ENCODE measurements at places on chromosomes 6 and 20. TPM values are rescaled to one million over a fixed set of nuclear protein-coding genes. Genes with fewer than 3 reads are reported as not detected.
A peak's percentile ranks its signal among the peaks of the same experiment; 100 is the strongest.

DNA sequence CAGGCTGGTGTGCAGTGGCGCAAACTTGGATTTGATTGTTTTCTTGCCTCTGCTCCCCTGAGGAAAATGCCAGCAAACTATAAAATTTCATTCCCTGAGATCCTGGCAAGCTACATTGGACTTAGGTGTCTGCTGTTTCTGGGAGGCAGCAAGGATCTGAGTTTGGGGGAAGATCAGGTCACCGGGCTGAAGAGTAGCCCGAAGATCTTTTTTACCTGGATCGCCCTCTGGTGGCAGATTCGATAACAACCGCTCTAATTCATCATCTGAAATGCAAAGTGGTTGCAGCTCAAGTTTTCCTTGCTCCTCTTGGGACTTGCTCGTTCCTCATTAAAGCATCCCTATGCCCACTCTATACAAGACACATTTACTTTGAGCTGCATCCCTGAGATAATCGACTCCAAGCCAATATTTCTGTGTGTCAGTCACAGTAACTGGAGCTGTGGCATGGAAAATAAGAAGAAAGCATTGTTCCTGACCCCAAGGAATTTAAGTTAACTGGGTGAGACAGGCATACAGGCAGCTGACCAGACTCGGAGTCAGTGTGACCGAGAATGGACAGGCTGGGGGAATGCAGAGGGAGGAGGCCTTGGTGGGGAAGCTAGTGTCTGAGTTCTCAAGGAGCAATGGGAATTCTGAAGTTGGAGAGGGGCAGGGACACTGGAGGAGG, 131.8 kb upstream of the PROKR2 start:
- no peaks in the 10 kb centered on the region for H3K36me3 ChIP-seq
- no peak overlapping the region for H3K27ac ChIP-seq
- no peaks in the 10 kb centered on the region for H3K4me1 ChIP-seq
- H3K27me3 ChIP-seq: peaks cover 22% of the 10 kb centered on the region
- no peak overlapping the region for H3K4me3 ChIP-seq

DNA sequence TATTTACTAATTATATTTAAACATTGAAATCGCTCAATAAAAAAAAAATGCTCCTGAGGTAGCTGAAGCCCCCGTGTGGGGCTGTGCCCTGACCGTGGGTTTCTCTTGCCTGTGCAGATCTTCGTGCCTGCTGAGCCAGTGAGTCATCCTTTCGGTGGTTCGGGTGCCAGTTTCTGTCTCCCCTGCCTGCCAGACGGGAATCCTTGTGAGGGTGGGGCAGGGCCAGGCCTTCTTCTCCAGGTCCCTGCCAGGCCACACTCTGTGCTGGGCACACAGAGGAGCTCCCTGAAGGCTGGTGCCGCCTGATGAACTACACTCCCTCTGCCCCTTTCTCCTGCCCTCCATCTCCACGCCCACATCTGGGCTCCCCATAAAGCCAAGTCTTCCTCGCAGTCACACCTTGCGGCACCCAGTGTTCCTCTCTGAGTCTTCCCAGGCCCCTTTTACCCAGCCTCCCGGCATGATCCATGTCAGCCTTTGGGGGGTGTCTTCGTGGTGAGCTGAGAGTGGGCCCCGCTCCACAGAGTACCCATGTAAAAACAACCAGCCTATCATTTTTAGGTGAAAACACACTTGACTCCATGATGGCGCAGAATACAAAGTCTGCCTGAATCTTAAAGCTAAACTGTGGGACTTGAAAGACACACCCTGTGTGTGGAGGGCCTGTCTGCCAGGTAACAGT, 19.3 kb downstream of the FGD2 start:
- H3K4me3 ChIP-seq: no peak overlapping the region
- DNase-seq: no peak
- H3K4me1 ChIP-seq: no peaks in the 10 kb centered on the region
- no peaks in the 10 kb centered on the region for H3K27me3 ChIP-seq
- no peaks in the 10 kb centered on the region for H3K36me3 ChIP-seq

DNA sequence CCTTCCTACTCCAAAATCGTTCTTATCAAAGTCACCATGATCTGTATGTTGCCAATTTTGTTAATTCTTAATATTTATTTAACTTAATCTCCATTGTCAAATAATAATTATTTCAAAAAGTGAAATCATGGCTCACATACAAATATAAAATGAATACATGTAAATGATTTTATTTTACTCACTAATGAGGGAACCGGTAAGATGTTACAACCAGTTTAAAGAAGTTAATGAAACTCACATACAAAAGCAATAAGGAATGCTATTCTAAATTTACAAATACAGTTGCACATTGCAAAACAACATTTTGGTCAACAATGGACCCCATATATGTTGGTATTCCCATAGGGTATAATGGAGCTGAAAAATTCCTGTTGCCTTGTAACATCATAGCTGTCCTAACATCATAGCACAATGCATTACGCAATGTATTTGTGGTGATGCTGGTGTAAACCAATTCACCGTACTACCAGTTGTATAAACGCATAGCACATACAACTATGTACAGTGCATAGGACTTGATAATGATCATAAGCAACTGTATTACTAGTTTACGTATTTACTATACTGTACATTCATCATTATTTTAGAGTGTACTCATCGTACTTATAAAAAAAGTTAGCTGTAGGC, 6.5 kb upstream of the SLC22A16 start:
- DNase-seq: no peak
- H3K27me3 ChIP-seq: no peaks in the 10 kb centered on the region
- H3K36me3 ChIP-seq: no peaks in the 10 kb centered on the region
- no peaks in the 10 kb centered on the region for H3K4me1 ChIP-seq
- no peak overlapping the region for H3K27ac ChIP-seq

DNA sequence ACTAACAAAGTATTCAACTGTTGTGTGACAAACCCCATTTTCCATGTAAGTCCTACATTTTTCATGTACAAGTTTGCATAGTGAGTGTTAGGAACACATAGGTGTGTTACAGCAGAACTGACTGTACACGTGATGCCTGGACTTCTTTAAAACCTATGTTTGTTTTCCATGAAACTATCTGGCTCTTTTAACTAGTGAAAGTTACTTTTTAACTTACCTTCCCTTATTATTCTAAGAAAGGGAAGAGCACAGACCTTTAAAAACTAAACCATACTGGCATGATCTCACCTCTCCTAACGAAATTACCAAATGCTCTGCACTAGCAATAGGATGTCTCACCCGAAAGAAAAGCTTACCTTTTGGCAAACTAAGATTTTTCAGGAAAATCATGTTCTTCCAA, 87.8 kb downstream of the CENPW start:
- H3K27me3 ChIP-seq: no peaks in the 10 kb centered on the region
- H3K36me3 ChIP-seq: no peaks in the 10 kb centered on the region
- H3K4me1 ChIP-seq: no peaks in the 10 kb centered on the region
- H3K27ac ChIP-seq: no peak overlapping the region
- no peak overlapping the region for H3K4me3 ChIP-seq

DNA sequence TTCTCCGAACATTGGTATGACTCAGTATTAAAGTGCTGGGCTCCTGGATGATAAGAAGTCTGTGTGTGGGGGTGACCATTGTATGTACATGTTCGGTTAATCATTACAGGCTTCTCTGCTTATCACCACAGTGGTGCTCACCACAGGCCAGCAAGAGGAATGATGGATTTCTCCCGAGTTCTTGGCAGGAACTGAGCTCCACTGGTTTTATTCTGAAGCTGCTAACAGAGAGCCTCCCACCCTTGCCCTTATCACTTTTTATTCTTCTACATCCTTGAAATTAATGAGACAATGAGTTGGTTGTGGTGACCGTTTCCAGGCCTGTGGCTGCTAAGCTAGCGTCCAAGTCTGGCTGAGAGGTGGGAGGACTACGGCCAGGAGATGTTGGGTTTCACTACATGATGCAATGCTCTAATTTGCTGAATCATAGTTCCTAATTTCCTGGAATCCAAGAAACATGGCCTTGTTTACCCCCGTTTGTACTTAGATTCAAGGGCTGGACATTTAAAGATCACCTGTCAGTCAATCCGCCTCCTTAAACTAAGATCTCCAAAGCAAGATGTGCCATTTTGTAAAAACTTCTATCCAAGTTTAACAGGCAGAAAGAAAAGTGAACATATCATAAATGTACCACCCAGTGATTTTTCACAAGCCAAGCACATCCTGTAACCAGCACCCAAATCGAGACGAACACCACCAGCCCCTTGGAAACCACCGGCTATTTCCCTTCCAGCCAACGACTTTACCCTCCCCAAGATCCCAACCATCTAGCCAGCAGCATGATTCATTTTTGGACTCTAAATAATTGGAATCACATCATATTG, 172.5 kb downstream of the FOXA2 start:
- no peaks in the 10 kb centered on the region for H3K36me3 ChIP-seq
- DNase-seq: no peak
- no peak overlapping the region for H3K27ac ChIP-seq
- peaks cover 22% of the 10 kb centered on the region for H3K27me3 ChIP-seq
- H3K4me3 ChIP-seq: no peak overlapping the region

DNA sequence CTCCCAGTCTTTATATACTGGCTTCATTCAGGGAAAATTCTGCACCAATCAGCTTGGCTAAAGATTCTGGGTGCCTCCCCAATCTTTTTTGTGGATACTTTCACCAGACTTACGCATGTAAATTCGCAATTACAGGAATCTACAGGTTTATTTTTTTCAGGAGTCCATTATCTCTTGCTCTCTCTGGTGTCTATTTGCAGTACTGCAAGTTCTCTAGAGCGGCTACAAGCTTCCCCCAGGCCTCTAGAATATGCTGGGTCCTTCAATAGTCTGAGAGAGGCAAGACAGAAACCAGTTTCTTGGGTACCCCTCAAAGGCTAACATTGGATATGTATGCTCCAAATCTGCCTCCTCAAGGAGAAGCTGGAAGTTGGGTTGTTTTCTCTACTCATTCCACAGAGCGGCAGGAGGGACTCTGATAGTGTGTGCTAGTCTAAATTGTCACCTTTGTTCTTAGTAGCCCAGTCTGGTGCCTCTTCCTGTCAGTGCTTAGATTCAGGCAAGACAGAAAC, 58.5 kb downstream of the SUN5 start:
- H3K4me1 ChIP-seq: no peaks in the 10 kb centered on the region
- no peak overlapping the region for H3K4me3 ChIP-seq
- no peaks in the 10 kb centered on the region for H3K27me3 ChIP-seq
- no peak overlapping the region for H3K27ac ChIP-seq
- H3K36me3 ChIP-seq: no peaks in the 10 kb centered on the region

DNA sequence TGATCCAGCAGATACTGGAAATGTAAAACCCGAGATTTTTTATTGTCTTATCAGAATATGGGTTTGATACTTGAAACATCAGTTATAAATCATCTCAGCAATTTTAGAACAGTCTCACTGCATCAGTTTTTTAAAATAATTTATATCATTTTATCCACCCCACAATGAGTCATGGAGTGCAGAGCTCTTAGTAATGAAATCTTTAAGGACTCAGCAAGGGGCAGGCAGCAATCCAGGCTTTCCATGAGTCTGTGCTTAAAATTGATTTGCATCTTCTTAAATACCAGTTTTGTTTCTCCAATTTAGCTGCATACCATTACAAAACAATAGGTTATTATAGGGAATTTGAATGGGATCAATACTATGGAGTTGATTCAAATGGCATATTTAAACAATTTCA, 832.3 kb downstream of the C6orf118 start:
- H3K4me3 ChIP-seq: no peak overlapping the region
- H3K36me3 ChIP-seq: no peaks in the 10 kb centered on the region
- H3K27ac ChIP-seq: no peak overlapping the region
- no peaks in the 10 kb centered on the region for H3K27me3 ChIP-seq
- no peaks in the 10 kb centered on the region for H3K4me1 ChIP-seq

DNA sequence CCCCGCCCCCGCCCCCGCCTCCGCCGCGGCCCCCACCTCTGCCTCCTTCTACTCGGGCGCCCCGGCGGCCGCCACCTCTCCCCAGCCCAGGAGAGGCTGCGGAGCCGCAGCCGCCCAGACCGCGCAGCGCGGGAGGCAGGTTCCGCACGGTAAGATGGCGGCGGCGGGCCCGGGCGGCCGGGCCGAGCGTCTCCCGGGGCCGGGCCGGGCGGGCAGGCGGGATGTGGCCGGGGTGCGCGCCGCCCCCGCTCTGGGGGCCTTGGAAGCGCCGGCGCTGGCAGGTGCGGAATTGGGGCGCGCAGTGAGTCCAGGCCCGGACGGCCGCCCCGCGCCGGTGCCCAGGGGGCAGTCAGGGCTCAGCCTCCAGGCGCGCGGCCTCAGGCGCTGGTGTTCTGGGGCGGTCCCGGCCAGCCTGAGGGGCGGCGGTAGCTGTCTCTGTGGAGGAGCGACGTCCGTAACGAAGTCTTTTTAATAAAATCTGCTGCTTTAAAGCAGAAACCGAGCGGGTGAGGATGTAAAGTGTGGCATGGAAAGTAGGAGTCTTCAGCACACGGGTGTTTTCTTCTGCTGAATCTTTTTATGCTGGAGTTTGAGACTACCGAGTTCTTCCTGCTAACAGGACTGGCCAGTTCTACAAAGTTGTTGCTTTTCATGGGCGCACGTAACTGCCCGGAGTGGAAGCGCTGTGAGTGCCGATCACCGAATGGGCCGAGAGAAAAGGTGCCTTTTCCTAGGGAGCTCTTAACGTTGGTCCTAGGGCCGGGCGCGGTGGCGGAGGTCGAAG, at the start of gene GID8:
Gene GID8, plus strand, starts transcription at position 43 of the 784 bp plus-strand sequence. CDS start 3,356 bp downstream, outside the sequence.
- DNase-seq: peak; percentile 50
- peaks cover 22% of the 10 kb centered on the region for H3K36me3 ChIP-seq
- peak within 1 kb of the TSS; percentile 82 for H3K4me3 ChIP-seq
- peak within 1 kb of the TSS; percentile 84 for H3K27ac ChIP-seq

GRCh38 chr6:46129291-46129628, 529 bp upstream of the ENPP4 start:
- DNase-seq: no peak
- no peaks in the 10 kb centered on the region for H3K36me3 ChIP-seq
- H3K4me1 ChIP-seq: peaks cover 35% of the 10 kb centered on the region
- peak overlapping the region; percentile 75 for H3K4me3 ChIP-seq
- H3K27me3 ChIP-seq: no peaks in the 10 kb centered on the region

- H3K27me3 ChIP-seq: no peaks in the 10 kb centered on the region
- no peaks in the 10 kb centered on the region for H3K4me1 ChIP-seq
- H3K4me3 ChIP-seq: no peak overlapping the region
- DNase-seq: no peak
These were observed 216.6 kb upstream of the UFL1 start for GRCh38 chr6:96304997-96305396.

GRCh38 chr6:107665382-107665781, 158.7 kb downstream of the SCML4 start:
- no peak overlapping the region for H3K4me3 ChIP-seq
- no peak overlapping the region for H3K27ac ChIP-seq
- H3K36me3 ChIP-seq: peaks cover 2% of the 10 kb centered on the region

- H3K36me3 ChIP-seq: peaks cover 7% of the 10 kb centered on the region
- H3K4me3 ChIP-seq: no peak overlapping the region
- H3K27me3 ChIP-seq: no peaks in the 10 kb centered on the region
- no peak for DNase-seq
These were observed 11.1 kb downstream of the CSNK2A1 start for GRCh38 chr20:532530-532929.

RTF2 gene
- total RNA-seq: 94.0 TPM

KHDRBS2 gene
- not detected for total RNA-seq

TBXT gene
- total RNA-seq: not detected
